ENCODE measurements at places on chromosomes 5 and 9.

DNA sequence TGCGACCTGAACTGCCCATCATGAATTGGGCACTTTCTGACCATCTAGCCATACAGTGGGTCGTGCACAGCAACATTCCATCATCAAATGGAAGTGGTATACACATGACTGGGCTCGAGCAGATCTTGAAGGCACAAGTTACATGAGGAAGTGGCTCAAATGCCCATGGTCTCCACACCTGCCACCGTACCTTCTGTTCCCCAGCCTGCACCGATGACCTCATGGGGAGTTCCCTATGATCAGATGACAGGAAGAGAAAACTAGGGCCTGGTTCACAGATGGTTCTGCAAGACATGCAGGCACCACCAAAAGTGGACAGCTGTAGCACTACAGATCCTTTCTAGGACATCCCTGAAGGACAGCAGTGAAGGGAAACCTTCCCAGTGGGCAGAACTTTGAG lies 21.8 kb downstream of the MTMR12 start:
- peak; percentile 64 for DNase-seq

- DNase-seq = no peak
Measured at GRCh38 chr5:176596689-176597416, 13.1 kb downstream of the GPRIN1 start.

DNA sequence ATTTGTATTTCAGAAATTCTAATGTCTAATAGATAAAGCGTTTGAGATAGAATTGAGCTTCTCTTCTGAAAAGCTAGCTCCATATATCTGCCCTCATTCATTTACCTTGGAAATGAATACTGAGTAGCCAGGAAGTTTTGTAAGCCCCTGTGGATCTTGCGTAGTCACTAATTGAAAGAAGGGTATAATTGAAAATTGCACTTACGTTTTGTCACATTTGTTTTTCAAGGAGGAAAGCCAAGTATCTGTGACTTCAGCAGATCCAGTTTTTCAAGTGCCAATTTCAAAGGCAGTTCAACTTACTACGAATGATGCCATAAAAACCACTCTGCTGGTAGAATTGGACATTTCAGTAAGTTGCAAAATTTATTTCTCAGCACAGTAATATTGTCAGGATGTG lies 14.0 kb downstream of the MTRR start:
- DNase-seq = no peak

DNA sequence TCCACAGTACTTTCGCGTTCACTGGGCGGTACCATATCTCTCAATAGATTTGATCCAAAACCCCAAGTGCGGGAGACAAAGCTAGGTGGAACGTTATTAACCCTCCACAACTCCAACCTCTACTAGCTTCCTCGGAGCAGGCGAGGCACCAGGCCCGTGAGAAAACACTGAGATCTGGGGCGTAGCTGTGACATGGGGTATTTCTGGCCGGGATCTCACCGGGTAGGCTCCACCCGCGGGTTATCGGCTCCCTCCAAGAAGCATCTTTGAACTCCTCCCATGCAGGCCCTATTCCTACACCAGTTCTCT lies 350 bp upstream of the SLC25A46 start:
- DNase-seq = no peak

GRCh38 chr5:40405996-40406740 lies 273.5 kb upstream of the PTGER4 start:
- DNase-seq = peak; percentile 1

- DNase-seq = no peak
Measured at GRCh38 chr5:67941614-67942401, 273.7 kb upstream of the PIK3R1 start.

GRCh38 chr9:110157823-110158664 lies 49.9 kb downstream of the C9orf152 start:
- DNase-seq = no peak

DNA sequence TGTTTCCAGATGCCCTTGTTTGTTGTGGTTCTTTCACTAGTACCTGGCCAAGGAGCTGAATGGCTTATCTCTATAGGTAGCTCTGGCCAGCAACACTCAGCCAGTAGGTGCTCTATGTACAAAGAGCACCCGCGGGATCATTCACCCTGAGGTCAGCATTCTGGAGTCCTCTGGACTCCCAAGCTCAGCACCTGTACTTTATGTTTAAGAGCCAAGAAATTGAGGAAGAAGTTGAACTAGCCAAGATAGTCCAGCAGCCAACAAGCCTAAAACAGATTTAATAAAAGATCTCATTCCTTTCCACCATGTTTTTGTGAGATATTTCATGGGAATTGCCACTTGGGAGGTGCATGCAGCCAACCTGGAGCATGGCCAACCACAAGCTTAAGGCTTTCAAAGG lies 242.6 kb upstream of the PAPPA start:
- no peak for DNase-seq

DNA sequence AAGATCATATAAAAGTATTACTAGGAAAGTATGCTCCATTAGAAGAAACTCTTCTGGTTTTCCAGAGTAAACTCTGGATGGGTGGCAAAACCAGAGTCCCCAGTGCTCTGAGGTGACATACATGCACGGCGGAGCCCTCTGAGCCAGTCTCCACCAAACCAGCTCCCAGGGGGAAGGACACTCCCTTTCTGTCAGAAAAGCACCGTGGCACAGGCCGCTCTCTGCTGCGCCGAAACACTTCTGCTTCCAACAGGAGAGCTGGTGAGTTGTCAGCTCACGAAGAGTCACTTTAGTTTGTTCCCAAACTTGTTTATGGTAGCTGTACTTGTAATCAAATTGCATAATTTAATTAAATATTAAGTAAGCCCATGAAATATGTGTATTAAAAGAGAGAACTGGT lies 184.6 kb downstream of the CDK5RAP2 start:
- no peak for DNase-seq

- DNase-seq = no peak
Measured at GRCh38 chr9:70962761-70963440, 158.5 kb downstream of the TRPM3 start.

DNA sequence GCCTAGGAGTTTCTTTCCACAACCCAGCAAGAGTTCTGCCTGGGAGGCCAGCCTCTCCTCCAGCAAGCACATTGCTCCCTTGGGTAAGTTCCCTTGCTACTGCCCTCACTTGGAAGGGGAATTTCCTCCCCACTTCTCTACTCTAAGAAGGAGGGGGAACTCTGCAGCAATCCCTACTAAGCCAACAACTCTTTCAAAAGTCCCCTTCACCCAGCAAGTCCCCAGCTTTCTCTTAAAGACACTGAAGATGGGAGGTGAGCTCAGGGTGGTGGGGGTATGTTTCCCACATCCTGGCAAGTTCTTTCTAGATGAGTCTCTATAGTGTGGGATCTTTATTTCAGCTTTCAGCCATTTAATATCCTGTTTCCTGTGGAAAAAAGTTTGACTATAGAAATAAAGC lies 49.0 kb downstream of the PDE8B start:
- no peak for DNase-seq

GRCh38 chr5:65446682-65447081 lies 35.0 kb downstream of the ADAMTS6 start:
- DNase-seq = no peak

- no peak for DNase-seq
Measured at GRCh38 chr9:105475302-105475701, 27.5 kb downstream of the FSD1L start.

GRCh38 chr5:14270209-14270702 lies 127.1 kb downstream of the TRIO start:
- no peak for DNase-seq

- DNase-seq = no peak
Measured at GRCh38 chr5:61139094-61139873, 23.0 kb downstream of the SMIM15 start.

DNA sequence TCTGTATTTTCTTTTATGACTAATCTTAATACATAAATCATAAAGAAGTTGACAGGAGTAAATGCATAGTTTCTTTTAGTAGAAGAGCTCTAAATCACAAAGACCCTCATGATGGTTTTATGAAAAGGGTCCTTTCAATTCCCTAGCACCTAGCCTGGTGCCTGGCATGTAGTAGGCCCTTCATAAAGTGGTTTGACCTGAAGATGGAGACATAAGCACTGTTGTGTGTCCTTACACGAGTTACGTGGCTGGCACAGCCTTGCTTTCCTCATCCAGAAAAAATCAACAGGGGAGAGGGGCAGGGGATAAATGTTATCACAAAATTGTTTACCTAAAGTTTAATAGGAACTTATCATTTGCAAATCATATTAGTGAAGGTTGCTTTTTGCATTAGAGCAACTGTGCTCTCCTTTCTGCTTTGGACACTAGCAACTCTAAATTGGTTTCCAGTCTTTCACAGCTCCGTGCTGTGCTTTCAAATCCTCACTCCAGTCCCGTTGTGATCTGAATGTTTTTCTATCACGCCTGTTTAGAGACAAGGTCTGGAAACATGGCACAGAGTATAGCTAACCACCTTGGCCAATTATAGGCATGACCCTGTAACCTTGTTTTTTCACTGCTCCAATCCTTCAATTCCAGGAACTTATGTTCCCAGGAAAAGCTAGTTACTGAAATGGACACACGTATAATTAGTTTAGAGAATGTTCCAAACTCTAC lies 55.7 kb downstream of the ARL15 start:
- no peak for DNase-seq

DNA sequence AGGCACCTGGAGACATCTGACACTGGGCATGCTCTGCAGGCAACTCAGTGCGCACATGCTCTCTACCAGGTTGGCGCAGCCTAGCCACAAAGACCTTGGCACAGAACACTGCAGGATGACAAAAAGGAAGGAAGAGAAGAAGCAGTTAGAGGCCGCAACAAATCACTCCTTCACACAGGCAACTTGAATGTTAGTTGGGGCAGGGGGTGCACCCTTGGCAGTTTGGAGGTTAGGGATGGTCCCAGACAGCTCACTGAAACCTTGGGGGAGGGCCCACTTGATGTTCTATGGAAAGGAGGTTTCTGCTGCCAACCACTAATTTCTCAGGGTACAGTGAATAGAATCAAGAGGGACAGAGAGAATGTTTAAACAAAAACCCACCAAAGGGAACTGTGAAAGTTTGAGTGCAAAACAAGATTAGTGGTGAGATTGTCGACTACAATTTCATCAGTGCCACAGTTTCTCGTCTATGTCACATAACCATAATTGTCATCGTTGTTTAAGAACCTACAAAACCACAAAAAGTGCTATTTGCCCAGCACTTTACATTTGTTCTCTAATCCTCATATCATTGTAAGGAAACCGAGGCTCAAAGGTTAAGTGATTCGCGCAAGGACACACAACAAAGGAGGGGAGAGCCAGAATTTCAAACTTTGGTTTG lies 48.7 kb downstream of the FBXW11 start:
- DNase-seq = peak; percentile 75

GRCh38 chr5:77321793-77322394 lies 111.4 kb downstream of the PDE8B start:
- DNase-seq = no peak

GRCh38 chr5:97046270-97046982 lies 96.0 kb downstream of the LIX1 start:
- no peak for DNase-seq

DNA sequence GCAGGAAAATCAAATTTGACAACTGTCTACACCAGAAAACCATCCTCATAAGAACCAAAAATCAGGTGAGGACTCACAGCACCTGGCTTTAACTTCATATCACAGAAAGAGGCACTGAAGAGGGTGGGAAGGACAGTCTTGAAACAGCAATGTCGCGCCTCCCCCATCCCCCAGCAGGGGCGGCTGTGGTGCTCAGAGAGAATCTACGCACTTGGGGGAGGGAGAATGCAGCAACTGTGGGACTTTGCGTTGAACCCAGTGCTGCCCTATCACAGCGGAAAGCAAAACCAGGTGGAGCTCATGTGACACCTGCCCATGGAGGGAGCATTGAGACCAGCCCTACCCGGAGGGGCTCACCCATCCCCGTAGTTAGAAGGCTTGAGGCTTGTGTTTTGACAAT lies 191.8 kb downstream of the MSX2 start:
- DNase-seq = no peak

GRCh38 chr5:40628407-40628806 lies 51.3 kb upstream of the PTGER4 start:
- no peak for DNase-seq

- DNase-seq = no peak
Measured at GRCh38 chr5:111830333-111830732, 73.3 kb upstream of the NREP start.
